Femur (tissue), 1 donor: ENCODE measurements at places on chromosomes 5 and 9.

GRCh38 chr5:65760504-65761275 lies 38.7 kb downstream of the NLN start:
- DNase-seq: peak; percentile 40

- no peak for DNase-seq
Measured at GRCh38 chr5:88118179-88118578, 150.5 kb downstream of the TMEM161B start.

GRCh38 chr9:93039456-93039855 lies 19.0 kb upstream of the SUSD3 start:
- no peak for DNase-seq

DNA sequence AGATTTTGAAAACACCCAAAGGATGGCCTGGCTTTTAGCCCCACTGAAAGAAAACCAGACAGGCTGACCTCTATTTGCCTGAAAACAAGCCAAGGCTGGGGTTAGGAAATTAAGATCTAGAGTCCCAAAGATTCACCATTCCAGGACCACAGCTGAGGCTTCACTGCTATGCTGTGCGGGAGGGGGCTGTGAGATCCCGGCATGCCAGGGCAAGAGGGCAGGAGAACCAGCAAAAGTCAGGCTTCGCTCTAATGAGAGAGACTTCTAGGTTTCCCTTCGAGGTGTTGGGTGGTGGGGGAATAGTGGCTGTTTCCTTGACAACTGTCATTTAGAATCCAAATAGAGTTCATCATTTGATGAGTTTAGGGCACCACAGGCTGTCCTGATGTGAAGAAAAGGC lies 152.9 kb upstream of the NFIB start:
- no peak for DNase-seq

GRCh38 chr5:149356391-149356790 lies 1.5 kb upstream of the PCYOX1L start:
- no peak for DNase-seq

DNA sequence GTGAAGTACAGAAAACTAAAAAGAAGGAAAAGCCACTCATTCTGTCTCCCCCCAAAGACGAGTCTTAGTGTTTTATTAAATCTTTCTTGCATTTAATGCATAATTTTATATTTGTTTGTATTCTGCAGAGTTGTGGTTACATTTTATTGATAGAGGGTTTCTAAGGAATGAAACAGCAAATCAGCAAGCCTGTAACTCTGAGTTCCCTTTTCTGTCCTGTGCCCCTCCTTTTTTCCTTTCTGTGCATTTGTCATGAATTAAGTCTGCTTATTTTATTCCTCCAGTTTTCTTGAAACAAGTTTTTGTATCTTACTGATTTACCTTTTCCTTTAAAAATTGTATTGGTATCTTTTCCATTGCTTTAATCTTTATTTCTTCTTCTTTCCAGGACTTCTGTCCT lies 132.8 kb downstream of the MUSK start:
- DNase-seq: no peak

- no peak for DNase-seq
Measured at GRCh38 chr9:136939431-136939995, 5.0 kb downstream of the FBXW5 start.

DNA sequence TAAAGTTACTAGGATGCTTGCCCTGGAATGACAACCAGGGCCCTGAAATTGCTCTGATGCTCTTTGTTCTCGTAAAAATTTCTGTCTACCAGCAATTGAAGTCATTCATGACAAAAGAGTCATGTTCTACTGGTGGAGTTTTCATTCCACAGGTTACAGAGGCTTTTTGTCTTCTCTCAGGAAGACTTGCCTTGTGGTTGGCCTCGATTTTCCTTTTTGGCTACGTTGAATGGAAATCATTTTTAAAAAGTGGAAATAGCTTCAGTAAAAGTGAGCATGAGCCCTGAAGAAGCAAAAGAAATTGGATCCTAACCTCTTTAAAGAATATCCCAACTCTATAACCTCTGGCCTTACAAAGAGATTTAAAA lies 255.2 kb downstream of the AOPEP start:
- no peak for DNase-seq

GRCh38 chr5:179118756-179119414 lies 58.7 kb downstream of the ZNF354C start:
- no peak for DNase-seq

- DNase-seq: no peak
Measured at GRCh38 chr9:72537011-72537545, 15.7 kb downstream of the TMC1 start.

DNA sequence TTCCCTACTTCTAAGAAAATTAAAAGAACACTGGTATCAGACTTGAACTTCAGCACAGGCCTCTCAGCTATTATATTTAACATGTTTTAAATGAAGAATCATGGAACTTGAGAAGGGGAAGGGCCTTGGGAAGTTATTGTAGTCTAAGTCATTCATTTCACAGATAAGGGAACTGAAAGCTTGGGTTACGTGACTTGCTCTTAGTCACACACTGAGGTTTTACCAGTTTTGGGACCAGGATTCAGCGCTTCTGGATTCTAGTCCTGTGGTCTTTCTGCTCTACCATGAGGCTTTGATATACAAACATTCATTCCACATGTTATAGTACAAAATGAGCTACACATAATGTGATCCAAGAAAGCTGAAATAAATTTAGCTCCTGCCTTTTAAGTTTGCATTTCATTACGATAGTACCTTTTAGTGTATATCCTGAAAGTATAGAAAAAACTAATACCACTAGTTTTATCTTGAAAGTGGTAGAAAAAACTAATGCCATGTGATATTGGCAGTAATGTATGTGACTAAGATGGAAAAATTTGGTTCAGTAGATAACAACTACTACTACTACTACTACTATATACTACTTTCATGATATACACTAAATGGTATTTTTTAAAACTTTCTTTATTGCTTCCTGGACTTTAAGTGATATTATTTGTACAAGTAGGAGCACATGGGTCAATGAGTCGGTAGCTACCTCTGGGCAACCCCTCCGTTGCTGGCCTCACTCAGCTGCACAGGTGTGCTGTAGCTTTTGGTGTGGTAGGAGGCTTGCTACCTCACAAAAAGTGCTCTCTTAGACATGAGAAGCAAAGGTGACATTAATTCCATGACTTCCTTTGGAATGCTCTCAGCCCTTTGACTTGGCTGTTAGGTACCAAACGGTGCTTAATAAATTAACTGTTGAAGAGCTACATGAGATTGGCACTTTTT lies 40.7 kb downstream of the F2RL2 start:
- DNase-seq: no peak

DNA sequence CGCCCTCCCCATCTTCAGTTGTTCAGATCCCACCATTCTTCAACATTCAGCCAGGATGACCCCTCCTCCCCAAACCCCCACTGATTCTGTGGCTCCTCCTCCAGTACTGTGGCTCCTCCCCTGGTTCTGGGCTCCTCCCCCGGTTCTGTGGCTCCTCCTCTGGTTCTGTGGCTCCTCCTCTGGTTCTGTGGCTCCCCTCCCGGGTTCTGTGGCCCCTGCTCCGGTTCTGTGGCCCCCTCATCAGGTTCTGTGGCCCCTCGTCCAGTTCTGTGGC lies 32.8 kb downstream of the C5orf15 start:
- no peak for DNase-seq

GRCh38 chr5:59813761-59814536 lies 79.6 kb downstream of the PDE4D start:
- DNase-seq: no peak

- peak; percentile 66 for DNase-seq
Measured at GRCh38 chr9:131598121-131598520, 52.8 kb downstream of the PRRT1B start.

GRCh38 chr5:89232139-89232603 lies 349.2 kb upstream of the MEF2C start:
- DNase-seq: no peak

DNA sequence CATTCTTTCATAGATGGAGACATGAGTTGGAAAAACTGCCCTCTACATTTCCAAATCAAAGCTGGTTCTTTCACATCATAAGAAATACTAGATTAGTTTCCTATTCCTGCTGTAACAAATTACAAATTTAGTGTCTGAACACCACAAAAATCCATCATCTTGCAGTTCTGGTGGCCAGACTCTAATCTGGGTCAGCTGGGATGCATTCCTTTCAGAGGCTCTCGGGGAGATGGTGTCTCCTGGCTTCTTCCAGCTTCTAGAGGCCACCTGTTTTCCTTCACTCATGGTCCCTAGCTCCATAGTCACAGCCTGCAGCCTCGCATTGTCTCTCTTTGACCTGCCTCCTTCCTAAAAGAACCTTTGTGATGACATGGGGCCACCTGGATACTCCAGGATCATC lies 65.2 kb downstream of the RETREG1 start:
- DNase-seq: no peak

DNA sequence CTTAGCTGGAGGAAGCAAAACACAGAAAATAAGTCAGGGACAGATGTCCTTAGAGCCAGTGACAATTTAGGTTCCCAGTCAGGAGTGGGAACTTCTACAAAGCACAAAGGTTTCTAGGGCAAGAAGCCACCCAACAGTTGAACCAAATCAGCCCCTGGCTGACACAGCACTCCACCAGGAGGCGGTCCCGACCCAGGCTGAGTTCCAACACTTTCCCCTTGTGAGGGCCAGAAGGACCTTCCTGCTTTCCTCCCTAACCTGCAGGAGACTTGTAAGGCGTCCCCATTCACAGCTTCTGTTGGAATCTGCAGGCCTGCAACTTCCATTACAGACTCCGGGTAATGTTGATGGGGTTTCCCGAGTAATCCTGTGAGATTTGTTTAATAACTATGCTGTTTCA lies 416.4 kb upstream of the IRX1 start:
- DNase-seq: no peak

DNA sequence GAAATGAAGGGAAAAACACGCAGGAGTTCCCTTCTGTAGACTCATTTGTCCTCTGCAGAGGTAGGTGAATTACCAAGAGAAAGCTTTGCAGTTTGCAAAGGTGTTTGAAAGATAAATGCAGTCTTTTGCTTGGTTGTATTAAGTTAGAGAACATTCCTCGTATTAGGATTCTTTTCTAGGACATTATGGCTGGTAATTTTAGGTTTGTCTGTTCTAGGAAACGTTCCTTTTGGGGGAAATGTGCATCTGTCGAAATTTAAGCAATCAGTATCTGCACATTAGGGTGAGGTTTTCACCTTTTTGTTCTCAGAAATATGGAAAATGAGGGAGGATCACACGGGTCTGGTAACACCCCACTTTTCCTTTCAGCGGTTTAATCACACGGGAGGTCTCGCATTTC lies 45.1 kb downstream of the GAS1 start:
- no peak for DNase-seq

DNA sequence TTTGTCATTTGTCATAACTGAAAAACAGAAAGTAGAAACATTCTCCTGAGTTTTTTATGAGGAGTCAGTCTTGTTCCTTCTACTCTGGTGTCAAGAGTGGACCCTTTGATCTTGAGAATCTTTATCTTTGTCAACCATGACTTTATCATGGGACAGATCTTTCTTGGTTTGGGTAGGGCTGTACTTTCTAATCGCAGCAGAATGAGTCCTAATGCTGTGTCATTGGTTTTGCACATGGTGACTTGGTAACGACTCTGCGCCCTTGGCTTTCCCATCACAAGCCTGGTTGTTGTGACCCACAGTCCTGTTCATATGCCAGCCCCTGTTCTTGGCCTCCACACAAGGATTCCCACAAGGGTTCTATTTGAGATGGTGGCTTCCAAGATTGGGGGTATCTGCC lies 45.6 kb downstream of the AOPEP start:
- peak; percentile 66 for DNase-seq

DNA sequence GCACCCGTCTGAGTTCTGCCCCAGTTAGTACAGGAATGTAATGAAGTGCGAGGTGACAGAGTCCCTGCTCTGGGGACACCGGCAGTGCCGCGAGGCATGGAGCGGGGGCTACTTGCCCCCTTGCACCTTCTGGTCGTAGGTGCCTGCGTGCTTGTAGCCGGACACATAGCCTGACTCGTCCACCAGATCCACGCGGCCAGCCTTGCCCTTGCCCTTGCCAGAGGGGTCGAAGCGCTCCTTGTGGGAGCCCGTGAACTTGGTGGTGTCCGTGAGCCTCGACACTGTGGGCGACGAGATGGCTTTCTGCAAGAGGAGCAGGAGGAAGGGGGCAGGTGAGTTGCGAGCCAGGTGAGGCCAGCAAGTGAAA lies 28.2 kb downstream of the TPPP start:
- DNase-seq: no peak

GRCh38 chr5:90909101-90909503 lies 350.5 kb downstream of the ADGRV1 start:
- peak; percentile 31 for DNase-seq

DNA sequence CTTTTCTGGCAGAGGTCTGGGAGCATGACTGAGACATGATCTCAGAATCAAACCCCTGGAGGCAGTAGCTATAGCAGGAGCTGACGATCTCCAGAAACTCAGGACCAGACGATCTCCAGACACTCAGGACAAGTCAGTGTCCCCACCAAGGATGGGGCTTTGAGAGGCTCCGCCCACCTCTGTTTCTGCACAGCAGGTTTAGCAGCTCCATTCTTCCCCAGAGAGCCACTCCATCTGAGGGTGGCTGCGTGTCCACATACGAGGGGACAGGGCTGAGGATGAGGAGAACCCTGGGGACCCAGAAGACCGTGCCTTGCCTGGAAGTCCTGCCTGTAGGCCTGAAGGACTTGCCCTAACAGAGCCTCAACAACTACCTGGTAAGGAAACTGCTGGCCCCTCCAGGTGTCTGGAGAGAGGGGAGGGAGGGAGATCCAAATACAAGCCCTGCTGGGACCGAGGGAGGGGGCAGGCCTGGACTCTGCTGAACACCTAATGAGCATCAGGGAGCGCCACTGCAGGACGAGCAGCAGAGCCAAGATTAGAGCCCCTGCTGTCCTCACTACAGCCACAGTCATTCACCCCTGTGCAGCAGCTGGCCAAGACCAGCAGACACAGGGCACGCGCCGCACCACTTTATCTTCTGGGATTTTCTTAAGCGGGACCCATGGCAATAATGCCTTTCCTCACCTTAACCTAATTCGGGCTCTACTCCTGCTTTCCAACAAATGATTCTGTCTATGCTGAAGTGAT lies at the start of gene GABRP:
GABRP (plus strand) TSS at position 228 of the 750 bp plus-strand sequence. CDS start 4,891 bp downstream, outside the sequence.
- DNase-seq: no peak

DNA sequence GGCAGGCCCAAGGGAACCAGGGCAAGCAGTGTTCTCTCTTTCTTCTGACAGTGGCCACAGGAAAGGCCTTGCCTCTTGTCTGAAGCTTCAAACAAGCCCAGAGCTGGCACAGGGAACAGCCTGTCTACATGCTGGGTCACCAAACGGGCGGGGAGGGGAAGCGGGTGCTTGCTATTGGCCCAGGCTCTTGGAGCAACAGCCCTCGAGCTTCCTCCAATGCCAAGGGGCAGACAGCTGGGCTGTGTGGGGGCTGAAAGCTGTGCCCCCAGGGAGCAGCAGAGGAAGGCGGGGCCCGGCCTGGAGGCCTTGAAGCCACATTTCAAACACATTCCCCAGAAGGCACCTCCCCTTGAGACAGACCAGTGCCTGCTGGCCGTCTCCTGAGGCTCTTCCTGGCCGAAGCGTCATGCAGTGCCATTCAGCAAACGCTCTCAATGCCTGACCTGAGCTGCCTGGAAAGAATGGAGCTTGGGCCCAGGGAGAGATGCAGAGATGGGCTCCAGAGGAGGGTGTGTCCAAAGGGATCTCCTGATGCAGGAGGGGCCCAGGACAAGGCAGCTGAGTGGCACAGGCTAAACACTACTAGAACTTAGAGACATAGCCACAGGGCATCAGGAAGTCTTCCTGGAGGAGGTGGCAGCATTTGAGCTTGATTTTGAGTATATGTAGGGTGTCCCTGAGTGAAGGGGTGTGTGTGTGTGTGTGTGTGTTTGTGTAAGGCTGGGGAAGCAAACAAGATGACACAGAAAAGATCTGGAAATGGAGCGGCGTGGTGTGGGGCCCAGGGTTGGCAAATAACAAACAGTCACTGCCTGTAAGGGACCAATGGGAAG lies 2.5 kb downstream of the FIBCD1 start:
- peak; percentile 49 for DNase-seq
